DMS153 (cell line): ENCODE measurements at places on chromosomes 4 and X.

DNA sequence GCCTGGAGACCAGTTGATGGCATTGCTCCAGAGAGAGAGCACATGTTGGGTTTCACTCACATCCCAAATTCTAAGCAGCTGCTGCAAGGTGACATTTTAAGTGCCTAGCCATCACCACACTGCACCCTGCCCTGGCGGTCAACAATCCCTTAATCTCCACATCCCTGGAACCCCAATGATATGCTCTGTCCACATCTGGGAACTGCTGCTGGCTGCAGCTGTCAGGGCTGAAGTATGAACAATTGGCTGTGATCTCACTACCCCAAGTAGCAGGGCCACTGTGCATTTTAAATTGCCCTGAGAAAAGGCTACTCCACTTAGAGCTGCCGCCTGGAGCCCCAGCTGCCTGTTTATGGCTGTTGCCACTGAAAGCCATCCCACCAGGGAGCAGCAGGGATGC, 190.6 kb downstream of the ACTRT1 start:
- no peak for DNase-seq

- peak; percentile 62 for DNase-seq
These were observed at the start of gene HUWE1 for GRCh38 chrX:53686151-53686885. Gene HUWE1 (minus strand): TSS chrX:53686719. CDS start chrX:53654107, 32,612 bp downstream.

DNA sequence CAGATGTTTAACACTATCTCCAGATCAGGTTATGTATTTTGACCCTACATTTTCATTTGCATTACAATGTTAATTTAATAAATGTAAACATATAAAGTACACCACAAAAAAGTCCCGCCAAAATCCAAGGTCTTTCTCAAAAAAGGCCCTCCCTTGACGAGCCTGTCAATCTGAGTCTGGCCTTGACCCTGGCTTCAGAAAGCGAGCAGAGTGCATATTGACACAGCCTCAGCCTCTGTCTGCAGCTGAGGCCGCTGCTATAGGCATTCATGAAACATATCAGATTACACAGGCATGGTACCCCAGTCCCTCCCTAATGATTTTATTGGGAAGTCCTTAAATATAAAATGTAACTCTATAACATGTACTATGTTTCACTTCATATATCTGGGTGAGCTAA, 6.2 kb downstream of the MBNL3 start:
- peak; percentile 21 for DNase-seq

DNA sequence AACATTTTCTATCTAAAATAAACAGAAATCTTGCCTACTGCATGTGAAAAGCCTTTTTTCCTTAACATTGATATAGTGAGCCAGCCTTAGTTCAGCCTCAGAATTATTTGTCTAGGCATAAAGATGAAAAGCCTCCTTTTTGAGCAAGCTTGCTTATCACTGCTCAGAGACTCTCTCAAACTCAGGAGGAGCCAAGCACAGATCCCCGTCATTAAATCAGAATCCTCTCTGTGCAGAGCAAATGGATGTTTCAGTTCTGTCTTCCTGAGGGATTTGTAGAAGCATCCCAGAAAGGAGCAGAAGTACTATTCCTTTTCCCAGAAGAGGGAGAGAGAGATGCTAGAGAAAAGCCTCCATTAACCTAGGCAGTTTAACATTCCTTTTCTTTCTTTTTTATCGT, 186.9 kb upstream of the LNX1 start:
- no peak for DNase-seq

DNA sequence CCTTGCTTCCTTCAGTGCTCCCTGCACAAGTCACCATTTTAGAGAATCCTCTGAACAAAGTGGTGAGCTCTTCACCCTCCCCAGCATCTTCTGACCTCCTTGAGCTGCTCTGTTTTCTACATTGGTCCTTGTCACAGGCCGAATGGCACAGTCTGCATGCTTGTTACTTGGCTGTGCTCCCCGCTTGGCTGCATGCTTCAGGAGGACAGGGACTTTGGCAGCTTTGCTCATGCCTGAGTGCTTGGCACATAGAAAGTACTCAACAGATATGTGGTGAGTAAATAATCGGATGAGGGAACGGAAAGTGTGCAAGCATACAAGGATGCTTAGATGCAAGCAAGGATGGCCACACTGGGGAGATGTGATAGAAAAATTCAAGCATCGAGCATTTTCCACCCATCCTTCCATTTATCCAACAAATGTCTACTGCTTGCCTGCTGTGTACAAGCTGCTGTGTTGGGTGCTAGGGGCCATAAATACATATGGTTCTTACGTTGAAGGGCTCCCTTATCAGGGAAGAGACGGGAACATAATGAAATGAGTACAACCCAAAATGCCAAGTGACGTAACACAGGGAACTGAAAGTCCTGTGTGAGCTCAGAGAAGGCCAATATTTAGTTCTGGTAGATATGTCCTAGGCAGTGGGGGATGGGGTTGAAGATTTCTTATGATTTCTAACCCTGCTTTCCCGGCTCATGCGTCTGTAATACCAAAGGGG, 31.2 kb downstream of the SLC2A9 start:
- DNase-seq, result no peak

GRCh38 chr4:85358831-85359230, 116.1 kb upstream of the ARHGAP24 start:
- DNase-seq, result no peak

- DNase-seq, result no peak
These were observed 53.0 kb upstream of the KLF3 start for GRCh38 chr4:38610966-38611431.

DNA sequence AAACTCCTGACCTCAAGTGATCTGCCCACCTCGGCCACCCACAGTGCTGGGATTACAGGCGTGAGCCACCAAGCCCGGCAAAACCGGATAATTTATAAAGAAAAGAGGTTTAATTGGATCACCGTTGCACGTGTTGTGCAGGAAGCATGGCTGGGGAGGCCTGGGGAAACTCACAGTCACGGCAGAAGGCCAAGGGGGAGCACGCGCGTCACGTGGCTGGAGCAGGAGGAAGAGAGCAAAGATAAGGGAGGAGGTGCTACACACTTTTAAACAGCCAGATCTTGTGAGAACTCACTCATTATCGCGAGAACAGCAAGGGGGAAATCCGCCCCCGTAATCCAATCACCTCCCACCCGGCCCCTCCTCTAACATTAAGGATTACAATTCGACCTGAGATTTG, 177.9 kb upstream of the TENM3 start:
- DNase-seq, result no peak

GRCh38 chr4:140071806-140072205, 82.2 kb downstream of the MAML3 start:
- no peak for DNase-seq

DNA sequence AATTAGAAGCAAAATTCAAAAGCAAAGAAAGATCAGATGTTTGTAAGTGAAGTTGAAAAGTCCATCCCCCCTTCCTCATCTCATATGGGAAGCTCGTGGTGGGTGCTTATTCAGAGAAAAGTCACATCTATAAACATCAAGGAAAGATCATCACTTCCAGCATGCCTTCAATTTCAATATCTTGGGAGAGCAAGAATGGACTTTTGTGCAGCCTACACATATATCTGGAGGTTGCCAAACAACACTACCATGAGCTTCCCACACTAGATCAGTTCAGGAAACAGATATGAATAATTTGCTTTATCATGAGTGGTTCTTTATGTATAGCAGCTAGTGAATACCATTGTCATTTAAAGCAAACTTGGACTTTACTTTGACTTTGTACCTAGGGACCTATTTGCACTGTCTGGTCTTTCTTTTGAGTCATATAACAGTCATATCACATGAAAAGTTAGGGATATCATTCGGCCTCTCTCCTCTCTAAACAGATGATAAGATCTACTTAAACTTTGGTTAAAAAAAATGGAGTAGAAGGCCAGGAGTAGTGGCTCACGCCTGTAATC, 5.6 kb upstream of the TBL1X start:
- no peak for DNase-seq

GRCh38 chr4:158112611-158113010, 60.2 kb downstream of the GASK1B start:
- no peak for DNase-seq

DNA sequence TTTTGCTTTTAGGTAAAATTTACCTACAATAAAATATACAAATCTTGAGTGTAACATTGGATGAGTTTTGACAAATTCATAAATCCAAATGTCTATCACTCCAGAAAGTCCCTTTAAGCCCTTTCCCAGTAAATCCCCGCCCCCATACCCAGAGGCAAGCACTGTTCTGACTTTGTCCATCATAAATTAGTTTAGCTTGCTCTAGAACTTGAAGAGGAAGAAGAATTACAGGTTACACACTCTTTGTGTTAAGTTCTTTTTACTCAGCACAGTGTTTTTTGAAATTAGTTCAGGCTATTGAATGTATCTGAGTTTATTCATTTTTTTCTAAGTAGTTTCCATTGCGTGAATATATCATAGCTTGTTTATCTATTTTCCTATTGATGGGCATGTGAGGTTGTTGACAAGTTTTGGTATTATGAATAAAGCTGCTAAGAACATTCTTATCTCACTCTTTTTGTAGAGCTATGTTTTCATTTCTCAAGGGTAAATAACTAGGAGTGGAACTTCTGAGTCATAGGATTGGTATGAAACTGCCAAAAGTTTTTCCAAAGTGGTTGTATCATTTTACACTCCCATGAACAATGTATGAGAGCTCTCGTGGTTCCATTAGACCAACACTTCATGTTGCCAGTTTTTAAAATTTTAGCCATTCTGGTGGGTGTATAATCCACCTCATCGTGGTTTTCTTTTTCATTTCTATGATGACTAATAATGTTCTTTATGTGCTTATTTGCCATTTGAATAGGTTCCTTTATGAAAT, 22.4 kb upstream of the HPSE start:
- no peak for DNase-seq

DNA sequence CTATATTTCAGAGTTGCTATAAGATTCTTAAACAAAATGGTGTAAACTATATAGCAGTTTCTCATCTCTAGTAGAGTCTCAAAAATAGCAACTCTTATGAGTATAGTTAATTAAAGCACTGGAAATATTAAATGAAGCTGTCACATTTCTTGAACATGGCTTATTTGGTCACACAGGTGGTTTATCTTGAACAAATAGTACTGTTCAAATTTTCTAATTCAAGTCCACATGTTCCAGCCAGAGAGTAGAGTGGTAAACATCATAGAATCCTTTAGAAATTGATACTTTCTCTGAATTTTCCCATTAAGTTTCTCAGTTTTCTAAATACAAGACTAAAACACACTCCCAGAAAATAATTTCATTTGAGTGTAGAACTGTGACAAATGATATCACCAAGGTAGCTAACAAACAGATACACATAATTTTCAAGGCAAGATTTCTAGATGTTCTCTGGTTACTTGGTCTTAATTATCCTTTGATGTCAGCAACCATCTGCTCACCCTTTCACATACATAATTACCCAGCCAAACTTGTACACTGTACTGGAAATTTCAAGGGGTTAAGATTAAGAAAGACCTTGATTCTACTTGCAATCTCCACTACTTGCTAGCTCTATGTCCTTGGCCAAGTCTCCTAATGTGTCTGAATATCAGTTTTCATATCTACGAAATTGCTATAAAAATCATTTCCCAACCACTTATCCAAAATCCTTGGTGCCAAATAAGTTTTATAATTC, 24.3 kb upstream of the PAK3 start:
- no peak for DNase-seq

- DNase-seq, result no peak
These were observed 36.7 kb upstream of the HDAC8 start for GRCh38 chrX:72609313-72609712.

GRCh38 chr4:122536001-122536400, 79.5 kb upstream of the IL2 start:
- no peak for DNase-seq
